ENCODE measurements at places on chromosomes 11 and 22.

DNA sequence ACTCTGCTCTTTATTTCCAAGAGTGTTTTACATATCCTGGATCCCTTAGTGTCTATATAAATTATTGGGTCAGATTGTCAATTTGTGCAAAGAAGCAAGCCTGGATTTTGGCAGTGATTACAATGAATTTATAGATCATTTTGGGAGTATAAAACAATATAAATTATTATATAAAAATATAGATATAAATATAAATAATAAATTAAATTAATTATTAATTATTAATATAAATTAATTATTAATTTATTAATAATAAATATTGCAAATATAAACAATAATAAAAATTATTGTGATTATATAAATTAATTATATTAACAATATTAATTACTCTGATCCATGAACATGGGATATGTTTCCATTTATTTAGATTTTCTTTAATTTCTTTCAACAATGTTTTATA is 32.5 kb downstream of the RTL6 start:
- no peak for DNase-seq

DNA sequence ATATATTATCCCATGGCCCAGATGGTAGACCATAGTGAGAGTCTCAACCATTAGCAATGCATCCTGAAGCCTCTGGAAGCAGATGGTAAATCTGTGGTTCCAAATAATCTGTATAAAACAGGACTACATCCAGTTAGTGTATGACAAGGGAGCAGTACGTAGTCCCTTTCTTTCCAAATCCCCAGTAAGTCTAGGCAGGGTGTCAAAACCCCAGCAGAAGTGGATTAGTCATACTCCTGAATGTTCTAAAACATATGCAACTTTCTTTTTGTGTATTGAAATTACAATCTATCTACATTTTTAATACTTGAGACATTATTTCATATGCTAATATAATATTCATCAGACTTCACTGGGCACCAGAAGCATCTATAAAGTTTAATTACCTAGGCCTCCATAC is 295.1 kb upstream of the ANO5 start:
- DNase-seq, result no peak

GRCh38 chr22:47292546-47293320 is 530.3 kb downstream of the TBC1D22A start:
- DNase-seq, result no peak

GRCh38 chr22:29459773-29460172 is 20.2 kb upstream of the NEFH start:
- no peak for DNase-seq

- no peak for DNase-seq
Observed at GRCh38 chr11:102771351-102771750, 9.1 kb downstream of the MMP10 start.

- no peak for DNase-seq
Observed at GRCh38 chr22:49326558-49326957, 501.1 kb downstream of the BRD1 start.

GRCh38 chr11:100966366-100966765 is 163.2 kb downstream of the PGR start:
- DNase-seq, result no peak

DNA sequence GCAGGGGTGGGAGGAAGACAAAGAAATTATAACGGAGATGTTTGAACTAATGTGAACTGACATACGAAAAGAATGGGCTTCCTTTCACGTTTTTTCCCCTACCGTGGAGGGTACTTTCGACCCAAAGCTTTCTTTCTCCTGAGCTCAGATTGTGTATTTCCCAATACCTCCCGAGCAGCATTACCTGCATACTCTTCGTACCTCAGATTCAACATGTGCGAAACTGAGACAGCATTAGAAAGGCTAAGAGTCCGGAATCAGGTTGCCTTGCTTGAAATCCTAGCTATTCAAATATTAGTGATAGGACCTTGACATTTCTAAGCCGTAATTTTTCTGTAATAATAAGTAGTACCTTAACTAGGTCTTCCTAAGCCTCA is 778 bp upstream of the PAK1 start:
- no peak for DNase-seq

DNA sequence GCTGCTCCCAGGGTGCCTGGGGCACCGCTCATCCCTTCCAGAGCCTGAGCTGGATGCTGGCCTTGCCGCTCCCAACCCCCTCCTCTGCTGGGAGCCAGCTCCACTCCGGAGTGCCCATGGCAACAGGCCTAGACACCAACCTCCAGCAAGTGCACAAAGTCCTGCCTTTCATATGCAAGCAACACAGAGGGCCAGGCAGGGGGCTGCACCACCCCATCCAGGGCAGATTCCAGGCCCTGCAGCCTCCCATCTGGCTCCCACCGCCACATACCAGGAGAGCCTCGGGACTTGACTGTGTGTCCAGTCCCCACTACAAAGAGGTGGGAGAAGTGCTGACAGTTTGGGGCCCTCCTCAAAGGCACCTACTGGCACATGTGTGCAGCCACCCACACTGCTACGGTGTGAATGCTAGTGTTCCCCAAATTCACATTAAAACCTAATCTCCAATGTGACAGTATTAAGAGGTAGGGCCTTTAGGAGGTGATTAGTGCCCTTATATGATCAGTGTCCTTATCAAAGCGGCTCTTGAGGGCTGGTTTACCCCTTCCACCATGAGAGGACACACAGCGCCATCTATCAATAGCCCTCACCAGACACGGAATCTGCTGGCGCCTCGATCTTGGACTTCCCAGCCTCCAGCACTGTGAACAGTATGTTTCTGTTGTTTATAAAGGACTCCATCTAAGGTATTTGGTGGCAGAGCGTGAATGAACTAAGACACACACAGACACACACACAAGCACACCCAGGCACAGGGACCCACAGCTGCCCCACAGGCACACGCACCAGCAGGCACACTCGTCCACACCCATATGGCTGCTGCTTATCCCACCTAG is 16.2 kb downstream of the ARVCF start:
- no peak for DNase-seq

- no peak for DNase-seq
Observed at GRCh38 chr11:64330888-64331287, 9.1 kb upstream of the CCDC88B start.

DNA sequence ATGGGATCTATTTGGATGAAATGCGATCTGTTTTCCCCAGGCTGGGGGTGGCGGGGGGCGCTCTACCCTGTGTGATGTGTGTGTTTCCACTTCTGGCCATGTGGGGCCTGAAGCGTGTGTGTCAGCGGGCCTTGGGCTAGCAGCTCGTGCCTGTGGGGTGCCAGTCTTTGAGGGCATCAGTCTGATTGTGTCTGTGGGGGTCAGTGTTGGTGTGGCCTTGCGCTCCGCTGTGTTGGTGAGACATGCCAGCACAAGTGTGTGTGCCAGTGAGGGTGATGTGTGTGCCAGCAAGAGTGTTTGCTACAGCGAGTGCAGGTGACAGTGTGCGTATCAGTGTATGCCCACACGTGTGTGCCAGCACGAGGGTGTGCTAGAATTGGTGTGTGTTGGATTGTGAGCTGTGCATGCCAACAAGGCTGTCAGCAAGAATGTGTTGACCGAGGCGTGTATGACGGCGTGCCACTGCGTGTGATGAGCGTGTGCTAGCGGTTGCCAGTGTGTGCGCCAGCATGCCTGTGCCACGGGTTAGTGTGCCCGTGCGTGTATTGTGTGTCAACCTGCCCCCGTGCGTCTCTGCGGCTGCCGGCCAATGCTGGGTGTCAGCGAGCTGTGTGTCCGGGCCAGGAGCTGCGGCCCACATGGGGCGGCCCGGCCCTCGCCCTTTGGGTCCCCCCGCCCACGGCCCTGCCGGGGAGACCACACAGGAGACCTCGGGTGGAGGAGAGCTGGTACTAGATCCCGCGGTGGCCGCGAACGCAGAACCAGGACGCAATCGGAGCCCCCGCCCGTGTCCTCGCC is 519 bp downstream of the ARRB1 start:
- DNase-seq, result no peak

- no peak for DNase-seq
Observed at GRCh38 chr11:128741511-128741910, 47.6 kb downstream of the FLI1 start.

DNA sequence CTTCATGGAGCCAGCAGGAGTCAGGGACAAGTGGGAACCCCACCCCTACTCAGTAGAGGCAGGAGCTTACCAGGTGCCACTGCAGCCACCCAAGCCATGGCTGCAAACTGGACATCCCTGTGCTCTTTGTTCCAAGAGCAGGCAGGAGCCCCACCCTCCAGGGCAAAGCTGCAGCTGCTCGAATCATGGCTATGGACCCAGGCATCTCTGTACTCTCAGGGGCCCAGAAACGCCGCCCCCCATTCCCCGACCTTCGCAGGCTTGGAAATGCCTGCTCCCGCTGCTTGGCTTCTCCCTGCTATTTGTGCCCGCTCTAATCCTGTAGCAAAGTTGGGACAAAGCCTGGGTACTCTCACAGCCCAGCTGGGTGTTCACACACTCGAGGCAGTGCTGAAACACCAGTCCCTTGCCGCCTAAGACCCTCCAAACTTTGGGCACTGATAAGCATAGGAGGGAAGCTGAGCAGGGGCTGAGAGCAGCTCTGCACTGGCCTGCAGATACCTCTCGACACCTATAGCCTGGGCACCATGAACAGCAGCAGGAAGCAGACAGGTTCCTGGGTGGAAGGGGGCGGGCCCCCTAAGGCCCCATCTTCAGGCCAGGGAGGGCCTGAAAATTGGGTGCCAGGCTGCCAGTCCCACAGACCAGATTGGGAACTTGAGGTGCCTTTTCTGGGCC is 402.4 kb downstream of the LRRC4C start:
- DNase-seq, result no peak

GRCh38 chr22:47063606-47064005 is 301.2 kb downstream of the TBC1D22A start:
- no peak for DNase-seq

GRCh38 chr11:387193-387793 is 6.7 kb upstream of the PKP3 start:
- DNase-seq, result no peak

DNA sequence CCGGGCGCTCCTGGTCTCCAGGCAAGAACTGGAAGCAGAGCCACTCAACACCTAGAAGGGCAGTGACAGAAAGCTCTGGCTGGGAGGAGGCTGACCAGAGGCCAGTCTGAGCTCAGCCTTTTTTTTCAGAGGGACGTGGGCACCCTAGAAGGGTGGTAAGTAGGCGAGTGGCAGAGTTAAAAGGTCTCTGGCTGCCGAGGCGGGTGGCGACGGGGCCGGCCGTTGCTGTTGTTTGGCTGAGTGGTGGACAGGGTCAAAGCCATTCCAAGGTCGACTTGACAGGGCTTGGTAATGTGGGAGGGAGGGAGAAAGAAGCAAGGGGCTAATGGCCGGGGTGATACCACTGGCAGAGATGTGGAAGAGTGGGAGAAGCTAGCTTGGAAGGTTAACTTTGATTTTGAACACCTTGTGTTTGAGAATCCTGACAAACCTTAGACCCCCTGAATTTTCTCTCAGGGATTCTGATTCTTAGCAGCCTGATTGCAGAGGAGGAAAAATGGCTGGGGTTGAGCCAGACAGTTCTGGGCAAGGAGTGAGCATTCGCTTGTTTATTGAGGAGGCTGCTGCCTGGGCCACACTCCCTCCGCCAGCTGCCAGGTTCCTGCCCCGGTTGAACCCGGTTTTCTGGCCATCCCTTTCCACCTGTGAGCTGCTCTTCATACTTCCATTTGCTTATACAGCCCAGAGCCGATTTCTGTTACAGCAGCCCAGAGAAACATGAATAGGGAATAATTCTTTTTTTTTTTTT is 868 bp upstream of the SYCE3 start:
- DNase-seq, result no peak

DNA sequence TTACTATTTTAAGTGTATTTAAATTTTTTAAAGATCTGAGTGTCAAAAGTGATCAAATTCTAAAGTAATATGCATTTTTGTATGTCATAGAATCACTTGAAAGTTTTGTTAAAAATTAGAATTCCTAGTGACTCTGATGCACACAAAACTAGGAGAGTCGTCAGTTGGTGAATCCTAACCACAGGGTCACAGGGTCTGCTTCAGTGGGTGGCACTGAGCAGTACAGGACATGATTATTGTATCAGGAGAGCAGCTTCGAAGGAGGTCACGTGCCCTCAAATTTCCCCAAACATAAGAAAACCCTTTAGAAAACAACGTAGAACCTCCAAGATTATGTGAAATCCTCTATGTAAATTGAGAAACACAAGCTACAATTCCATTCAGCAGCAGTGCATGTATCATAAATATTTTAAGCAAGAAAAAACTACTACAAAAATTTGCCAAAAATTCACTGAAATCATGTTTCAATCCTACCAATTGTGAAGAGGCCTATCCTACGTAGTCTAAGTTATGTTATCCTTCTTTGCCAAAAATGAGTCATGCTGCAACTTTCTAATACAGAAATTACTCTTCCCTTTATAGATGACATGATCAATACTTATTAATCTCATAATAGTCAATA is 323.6 kb downstream of the AASDHPPT start:
- DNase-seq, result no peak

DNA sequence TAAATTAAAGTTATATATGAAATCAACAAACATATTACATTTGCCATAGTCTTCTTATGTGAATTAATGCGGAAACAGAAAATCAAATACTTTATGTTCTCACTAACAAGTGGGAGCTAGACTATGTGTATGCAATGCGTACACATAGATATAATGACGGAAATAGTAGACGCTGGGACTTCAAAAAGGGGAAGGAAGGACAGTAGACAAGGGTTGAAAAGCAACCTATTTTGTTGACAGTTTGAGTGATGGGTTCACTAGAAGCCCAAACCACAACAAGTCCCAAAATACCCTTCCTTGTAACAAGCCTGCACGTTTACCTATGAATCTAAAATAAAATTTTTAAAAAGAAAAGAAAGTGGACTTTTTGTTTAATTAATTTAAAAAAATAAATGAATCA is 430.8 kb upstream of the CNTN5 start:
- no peak for DNase-seq

DNA sequence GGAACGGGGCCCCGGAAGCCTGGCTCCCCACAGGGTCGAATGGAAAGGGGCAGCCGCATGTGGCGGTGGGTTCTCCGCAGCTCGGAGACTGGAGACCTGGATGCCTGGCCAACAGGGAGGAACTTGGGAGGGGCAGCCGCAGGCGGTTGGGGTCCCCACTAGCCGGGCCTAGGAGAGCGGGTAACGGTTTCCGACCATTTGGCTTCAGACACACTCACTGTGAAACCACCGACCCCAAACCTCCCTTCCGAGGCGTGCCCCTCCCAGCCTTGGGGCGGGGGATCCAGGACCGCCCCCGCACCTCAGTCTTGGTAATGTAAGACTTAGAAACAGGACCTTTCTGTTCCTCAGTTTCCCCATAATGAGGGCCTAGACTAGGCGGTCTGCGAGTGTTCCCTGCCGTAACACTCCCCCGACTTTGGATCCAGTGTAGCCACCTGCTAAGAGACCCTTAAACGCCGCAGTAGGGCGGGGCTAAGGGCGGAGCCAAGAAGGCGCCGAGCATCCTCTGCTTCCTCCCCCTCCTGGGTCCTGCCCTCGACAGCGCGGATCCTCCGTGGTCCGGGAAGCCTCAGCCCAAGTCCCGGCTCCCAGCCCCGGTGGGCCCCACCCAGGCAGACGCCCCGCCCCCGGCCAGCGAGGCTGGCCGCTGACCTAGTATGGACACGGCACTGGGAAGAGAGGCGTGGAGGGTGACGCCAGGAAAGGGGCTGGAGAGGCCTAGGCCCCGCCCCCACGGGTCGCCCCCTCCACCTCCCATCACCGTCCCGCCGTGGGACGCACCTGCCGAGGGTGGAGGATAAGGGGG is 1.8 kb upstream of the RASGRP2 start:
- peak; percentile 67 for DNase-seq

GRCh38 chr22:36894266-36894665 is 19.2 kb upstream of the CSF2RB start:
- no peak for DNase-seq
